ENCODE measurements at places on chromosomes 1 and 21. TPM values are rescaled to one million over a fixed set of nuclear protein-coding genes. Genes with fewer than 3 reads are reported as not detected.

DNA sequence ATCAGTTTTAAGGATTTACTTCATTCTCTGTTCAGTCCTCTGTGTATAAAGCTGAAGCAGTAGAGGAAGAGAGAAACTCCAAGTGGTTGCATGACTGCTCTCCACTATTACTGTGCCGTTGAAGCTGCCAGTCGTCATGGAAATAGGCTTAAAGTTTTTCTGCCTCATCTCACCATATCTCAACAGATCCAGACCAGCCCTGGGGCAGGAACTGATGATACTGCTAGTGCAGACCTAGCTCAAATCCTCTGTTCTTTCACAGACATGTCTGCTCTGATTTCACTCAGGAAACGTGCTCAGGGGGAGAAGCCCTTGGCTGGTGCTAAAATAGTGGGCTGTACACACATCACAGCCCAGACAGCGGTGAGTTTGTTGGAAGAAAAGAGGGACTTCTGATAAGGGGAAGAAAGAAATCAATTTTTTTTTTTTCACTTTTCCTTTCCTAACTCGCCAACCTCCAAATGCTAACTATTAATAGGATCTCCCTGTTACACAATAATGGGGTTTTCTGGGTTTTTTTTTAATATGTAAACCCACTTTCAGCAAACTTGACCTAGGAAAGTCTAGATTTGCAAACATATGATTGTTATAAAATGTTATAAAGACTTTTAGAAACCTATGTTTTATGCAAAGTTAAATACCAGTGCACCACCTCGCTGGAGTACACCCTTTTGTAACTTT lies 22.2 kb upstream of the STRIP1 start:
- DNase-seq: no peak

- no peak for DNase-seq
These were observed 17.1 kb downstream of the TTC22 start for GRCh38 chr1:54784066-54784465.

DNA sequence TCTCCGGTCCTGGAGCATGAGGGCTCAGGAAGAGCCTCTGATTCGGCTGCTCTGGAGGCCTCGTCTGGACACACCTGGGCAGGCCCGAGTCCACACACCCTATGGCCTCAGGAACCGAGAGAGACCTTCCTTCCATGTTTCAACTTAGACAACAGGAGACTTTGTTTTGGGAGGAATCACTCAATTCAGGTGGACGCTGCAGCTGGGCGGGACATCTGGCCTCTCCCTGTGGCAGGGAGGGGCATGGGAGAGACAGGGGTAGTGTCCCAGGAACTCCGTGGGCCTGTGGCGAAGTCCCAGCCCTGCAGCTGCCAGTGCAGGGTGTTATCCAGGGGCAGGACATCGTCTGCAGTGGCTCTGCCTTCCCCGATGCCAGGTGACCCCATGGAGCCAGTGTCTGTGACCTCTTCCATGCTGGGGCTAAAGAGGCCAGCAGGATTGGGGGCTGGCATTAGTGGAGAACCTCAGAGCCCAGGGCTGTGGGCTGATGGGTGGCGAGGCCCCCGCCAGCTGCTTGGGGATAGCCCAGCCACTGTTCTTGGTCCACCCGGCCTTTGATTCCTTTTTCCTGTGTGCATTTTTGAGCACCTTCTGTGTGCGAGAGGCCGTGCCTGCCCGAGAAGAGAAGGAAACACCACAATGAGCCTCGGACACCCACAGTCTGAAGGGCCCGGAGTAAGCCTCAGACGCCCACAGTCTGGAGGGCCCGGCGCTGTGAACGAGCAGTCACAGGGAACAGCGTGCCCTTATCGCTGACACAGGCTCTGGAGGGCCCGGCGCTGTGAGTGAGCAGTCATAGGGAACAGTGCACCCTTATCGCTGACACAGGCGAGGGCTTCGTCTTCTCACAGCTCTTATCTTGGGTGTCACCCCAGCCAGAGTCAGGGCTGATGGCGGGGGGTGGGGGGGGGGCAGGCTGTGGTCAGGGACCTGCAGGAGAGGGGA lies 6.2 kb downstream of the COL18A1 start:
- DNase-seq: no peak

- no peak for DNase-seq
These were observed 37.8 kb downstream of the CDCP2 start for GRCh38 chr1:54114955-54115354.

- DNase-seq: no peak
These were observed 50.4 kb downstream of the SLC16A1 start for GRCh38 chr1:112905395-112906149.

The UBIAD1 gene
- 20.9 TPM for total RNA-seq

- DNase-seq: no peak
These were observed 296.8 kb upstream of the KAZN start for GRCh38 chr1:14301704-14302024.

DNA sequence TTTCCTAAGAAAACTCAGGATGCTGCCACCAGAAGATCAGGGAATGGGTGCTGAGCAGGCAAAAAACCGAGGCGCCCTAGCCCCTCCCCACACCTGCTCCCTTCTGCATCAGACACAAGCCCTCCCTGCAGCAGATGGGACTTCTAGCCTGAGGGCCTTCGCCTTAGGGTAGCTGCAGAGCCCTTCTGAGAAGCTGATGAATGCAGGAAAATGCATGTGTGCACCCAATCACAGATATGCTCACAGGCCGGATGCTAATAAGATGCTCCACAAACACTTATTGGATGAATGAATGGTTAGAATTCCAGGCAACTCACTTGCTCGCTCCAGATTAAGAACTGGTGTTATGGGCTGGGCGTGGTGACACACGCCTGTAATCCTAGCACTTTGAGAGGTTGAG lies 6.8 kb upstream of the C1orf210 start:
- no peak for DNase-seq

The SCNM1 gene
- total RNA-seq: 51.0 TPM

DNA sequence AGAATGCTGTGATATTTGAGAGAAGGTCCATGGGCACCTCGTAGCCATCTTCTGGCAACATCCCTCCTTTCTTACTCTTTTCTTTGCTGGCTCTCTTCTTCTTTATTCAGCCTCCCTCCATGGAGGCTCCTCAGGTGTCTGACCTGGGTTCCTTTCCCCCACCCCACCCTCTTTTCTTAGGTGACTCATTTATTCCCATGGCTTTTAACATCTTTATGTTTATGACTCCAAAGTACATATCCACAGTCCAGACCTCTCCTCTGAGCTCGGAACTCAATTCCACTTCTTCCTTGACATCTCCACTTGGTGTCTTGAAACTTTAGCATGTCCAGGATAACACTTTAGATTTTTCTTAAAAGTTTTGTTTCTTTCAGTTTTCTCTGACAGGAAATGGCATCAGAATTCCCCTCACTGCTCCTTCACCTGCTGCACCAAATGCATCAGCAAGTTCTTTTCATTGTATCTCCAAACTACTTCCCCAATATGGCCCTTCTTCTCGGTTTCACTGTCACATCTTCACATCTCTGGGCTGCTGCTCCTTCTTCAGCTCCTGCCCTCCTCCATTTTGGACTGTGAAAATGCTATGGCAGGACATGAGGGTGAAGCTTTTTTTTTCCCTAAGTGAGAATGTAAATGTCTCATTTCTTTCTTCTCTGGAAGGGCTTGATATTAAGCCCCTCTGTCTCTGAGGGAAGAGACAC lies 95.9 kb downstream of the GIPC2 start:
- DNase-seq: no peak

The NLRP3 gene
- 2.0 TPM for total RNA-seq

- no peak for DNase-seq
These were observed at the start of gene CHODL for GRCh38 chr21:18244671-18245463. Gene CHODL, plus strand, starts transcription at chr21:18244833. Its CDS starts 391 bp downstream, at chr21:18245224.

GRCh38 chr1:209756615-209757445 lies 977 bp downstream of the TRAF3IP3 start:
- DNase-seq: peak; percentile 56

DNA sequence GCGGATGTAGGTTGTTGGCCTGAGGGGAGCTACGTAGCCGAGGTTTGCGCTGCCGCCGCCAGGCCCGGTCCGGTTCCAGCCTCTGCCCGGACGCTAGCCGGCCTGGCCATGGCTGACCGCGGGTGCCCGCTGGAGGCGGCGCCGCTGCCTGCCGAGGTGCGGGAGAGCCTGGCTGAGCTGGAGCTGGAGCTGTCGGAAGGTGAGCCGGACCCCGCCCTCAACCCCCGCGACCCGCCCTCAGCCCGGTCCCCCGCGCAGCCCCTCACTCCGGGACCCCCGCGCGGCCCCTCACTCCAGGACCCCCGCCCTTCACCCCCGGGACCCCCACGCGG lies 299 bp downstream of the DIP2A start:
- DNase-seq: no peak

The SIK1 gene
- total RNA-seq: 243 TPM

DNA sequence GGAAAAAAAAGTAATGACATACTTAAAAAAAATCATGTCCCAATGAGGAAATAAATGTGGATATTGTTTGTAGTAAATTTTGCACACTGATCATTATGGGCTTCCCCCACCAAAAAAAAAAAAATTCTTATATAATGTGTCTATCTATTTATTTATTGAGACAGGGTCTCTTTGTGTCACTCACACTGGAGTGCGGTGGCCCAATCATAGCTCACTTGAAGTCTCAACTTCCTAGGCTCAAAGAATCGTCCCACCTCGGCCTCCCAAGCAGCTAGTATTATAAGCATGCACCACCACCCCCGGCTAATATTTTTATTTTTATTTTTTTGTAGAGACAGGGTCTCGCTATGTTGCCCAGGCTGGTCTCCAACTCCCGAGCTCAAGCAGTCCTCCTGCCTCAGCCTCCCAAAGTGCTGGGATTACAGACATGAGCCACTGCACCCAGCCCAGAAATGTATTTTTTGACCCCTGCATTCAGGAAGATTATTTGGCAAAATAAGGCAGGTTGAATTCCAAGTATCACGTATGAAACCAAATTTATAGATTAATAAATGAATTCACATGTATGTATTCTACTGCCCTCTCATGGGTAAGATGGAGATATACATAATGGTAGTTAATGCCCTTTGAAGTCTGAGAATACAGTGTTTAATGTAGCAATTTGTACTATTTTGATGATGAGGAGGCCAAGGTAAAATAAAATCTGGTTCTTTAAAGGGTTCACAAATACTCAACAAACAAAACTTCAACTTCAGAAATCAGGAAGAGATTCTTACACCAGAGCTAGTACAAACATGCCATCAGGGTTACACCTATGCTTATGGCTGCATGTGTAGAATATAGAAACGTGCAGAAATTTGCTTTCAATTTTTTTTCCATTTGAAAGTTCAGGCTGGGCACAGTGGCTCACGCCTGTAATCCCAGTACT lies 1.4 kb upstream of the DENND2C start:
- DNase-seq: peak; percentile 12

DNA sequence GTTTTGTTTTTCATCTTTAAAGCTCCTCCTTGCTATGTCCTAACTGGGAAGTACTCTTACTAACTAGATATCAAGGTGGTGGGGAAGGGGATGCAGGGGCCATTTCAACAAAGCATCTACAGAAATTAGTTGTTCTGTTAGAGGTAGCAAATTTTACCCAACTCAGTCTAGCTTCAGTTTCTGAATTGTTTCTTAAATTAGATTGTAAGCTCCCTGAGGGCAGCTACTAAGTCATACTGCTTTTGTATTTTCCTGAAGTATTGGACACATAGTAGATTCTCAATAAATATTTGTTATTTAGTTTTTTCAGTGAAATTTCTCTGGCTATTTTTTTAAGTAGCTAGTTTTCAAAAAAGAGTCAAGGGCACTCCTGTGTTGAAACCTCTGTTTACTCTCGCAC lies 1.8 kb downstream of the UBAP2L start:
- peak; percentile 14 for DNase-seq

DNA sequence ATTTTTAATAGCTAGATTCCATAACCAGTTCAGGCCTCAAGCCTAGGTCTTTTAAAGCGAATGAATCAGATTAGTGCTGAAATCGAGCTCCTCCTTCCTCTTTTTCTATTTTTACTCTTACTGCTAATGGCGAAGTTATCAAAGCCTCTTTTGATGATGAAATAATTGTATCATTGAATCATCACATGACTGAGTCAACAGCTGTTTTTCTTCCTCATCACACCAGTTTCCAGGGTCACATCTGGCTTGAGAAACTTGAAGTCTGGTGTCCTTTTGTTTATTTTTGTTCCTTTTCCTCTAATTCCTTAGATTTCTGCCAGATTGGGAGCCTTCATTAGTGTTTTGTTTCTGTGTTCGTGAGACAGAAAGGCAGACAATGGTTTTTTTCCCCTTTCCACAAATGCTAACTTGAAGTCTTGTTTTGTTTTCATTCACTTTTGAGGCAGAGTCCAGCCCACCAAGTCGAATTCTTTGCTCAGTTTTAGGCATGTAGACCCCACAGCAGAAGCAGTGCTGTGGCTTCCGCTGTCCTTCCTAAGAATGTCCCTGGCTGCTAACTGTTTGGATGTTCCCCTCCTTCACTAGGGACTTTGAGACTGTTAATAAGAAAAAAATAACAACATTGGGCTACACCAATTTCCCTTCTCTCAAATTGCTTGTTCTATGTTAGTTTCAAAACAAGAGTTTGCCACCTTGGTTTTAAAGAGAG lies 51.9 kb upstream of the FMOD start:
- DNase-seq: no peak

The ZNF362 gene
- 20.2 TPM for total RNA-seq

- DNase-seq: no peak
These were observed 13.8 kb downstream of the LYST start for GRCh38 chr1:235852887-235853286.

DNA sequence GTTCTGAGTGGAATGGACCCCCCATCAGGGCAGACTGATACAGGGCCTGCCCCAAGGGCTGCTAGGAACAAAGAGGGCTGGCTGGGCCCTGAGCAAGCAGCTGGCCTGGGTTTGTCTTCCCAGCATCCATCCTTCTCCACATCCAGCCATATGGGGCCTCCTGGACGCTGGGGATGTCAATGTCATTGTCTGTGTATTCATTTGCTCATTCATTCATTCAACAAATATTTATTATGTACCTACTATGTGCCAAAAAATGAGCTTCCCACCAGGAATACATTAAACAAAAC lies 15.6 kb upstream of the ECE1 start:
- no peak for DNase-seq

The CNKSR1 gene
- total RNA-seq: 7.0 TPM

The PKP1 gene
- not detected for total RNA-seq

- no peak for DNase-seq
These were observed 6.7 kb downstream of the NR5A2 start for GRCh38 chr1:200034262-200034557.

DNA sequence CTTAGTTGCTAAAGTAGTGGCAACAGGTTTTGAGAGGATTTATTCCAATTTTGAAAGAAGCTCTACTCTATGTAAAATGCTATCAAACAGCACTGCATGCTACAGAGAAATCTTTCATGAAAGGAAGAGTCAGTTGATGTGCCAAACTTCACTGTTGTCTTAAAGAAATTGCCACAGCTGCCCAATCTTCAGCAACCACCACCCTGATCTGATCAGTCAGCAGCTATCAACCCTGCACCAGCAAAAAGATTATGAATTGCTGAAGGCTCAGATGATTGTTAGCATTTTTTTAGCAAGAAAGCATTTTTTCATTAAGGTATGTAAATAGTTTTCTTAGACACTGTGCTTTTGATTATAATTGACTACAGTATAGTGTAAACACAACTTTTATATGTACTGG lies 49.6 kb downstream of the SLC9C2 start:
- DNase-seq: no peak

- DNase-seq: no peak
These were observed 183.4 kb downstream of the TNFSF18 start for GRCh38 chr1:172867216-172867818.

The CTSE gene
- total RNA-seq: not detected
